Left lobe of liver (tissue), 2 donors: ENCODE measurements at places on chromosomes 12 and 14.

GRCh38 chr12:88182416-88182815, 40.3 kb downstream of the TMTC3 start:
- no peak for DNase-seq

GRCh38 chr14:71116568-71117122, 209.4 kb downstream of the PCNX1 start:
- DNase-seq = no peak

GRCh38 chr12:131057211-131057721, 103.6 kb downstream of the ADGRD1 start:
- DNase-seq = peak; percentile 30

- no peak for DNase-seq
Measured at GRCh38 chr12:103169-103981, 36.8 kb downstream of the IQSEC3 start.

DNA sequence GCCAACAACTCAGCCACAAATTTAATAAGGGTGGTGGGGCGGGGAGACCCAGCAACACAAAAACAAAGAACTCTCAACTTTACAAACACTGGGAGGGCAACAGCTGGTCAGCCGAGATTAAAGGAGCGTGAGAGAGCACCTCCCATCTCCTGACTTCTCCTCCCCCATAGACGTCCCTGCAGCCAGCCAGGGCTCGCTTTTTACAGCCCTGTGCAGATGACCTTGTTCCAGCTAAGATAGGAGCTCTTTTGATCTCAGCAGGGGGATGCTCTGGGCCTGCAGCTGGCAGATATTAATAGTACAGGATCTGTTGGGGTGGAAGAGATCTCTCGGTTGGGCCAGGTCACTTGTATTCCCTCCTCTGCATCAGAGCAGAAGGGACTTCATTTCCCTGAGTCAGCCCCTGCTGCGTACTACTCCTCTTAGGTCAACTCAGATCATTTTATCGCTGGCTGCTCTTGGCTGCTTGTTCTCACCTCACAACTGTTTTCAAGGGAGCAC, 475.8 kb downstream of the RAD51B start:
- DNase-seq = no peak

DNA sequence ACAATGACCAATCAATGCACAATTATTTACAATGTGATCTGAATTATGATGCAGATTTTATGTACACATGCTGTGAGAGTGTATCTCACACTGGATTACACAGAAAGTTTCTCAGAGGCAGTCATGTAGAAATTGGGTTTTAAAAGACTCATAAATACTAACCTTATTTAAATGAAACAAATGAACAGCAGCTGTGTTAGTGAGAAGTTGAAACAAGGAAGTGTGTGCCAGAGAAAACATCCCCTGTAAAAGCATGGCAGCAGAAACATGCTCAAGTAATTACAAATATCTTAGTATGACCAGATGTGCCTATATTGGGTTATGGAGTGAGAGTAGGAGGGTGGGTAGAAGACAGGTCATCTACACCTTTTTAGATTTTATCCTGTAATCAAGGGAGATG, 723.7 kb downstream of the C12orf50 start:
- DNase-seq = no peak

DNA sequence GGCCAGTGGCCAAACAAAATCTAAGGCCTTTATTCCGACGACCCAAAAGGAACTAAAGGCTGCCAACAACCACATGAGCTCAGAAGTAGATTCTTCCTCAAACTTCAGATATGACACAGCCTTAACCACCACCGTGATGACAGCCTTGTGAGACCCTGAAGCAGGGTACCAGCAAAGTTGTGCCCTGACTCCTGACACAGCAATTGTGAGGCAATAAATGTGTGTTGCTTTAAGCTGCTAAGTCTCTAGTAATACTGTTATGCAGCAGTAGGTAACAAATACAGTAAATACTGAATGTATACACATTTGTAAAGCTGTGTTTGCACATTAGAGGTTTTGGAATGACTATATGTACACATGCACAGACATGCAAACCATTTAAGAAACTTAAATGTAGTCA, 10.7 kb upstream of the SLC6A13 start:
- no peak for DNase-seq

GRCh38 chr14:101234244-101234937, 326.9 kb upstream of the DIO3 start:
- DNase-seq = peak; percentile 38

GRCh38 chr12:5520037-5520436, 88.1 kb downstream of the NTF3 start:
- DNase-seq = no peak

- DNase-seq = peak; percentile 62
Measured at GRCh38 chr12:51886021-51886710, 1.7 kb upstream of the ANKRD33 start.

GRCh38 chr12:122005252-122005776, 16.4 kb upstream of the BCL7A start:
- no peak for DNase-seq

GRCh38 chr14:72550513-72550912, 343.4 kb downstream of the DPF3 start:
- no peak for DNase-seq

GRCh38 chr12:107369679-107370078, 276.3 kb upstream of the CRY1 start:
- DNase-seq = no peak

- no peak for DNase-seq
Measured at GRCh38 chr14:39015964-39016577, 87.0 kb downstream of the SEC23A start.

DNA sequence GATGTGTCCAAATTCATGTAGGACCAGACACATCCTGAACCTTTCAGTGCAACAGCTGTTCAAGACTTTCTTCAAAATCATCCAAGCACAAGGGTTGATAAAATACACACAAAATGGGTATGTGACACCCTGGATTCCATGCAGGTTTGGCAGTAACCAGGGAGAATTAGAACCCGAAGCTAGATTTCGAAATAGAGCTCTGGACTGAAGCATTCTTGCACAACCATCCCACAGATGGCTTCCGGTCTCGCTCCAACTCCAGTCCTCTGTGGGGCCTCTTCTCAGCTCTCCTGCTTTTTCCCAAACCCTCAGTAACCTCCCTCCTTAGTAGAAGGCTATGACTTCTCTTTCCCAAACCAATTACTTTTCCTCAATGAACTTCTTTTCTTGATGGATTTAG, 171.3 kb downstream of the TTC7B start:
- no peak for DNase-seq

- no peak for DNase-seq
Measured at GRCh38 chr12:38151991-38152700, 164.4 kb upstream of the ALG10B start.

- DNase-seq = no peak
Measured at GRCh38 chr14:76599559-76600287, 161.5 kb upstream of the VASH1 start.

GRCh38 chr14:106875503-106875902, 1349.1 kb downstream of the TMEM121 start:
- no peak for DNase-seq

- no peak for DNase-seq
Measured at GRCh38 chr12:111224186-111225066, 144.5 kb downstream of the PHETA1 start.

DNA sequence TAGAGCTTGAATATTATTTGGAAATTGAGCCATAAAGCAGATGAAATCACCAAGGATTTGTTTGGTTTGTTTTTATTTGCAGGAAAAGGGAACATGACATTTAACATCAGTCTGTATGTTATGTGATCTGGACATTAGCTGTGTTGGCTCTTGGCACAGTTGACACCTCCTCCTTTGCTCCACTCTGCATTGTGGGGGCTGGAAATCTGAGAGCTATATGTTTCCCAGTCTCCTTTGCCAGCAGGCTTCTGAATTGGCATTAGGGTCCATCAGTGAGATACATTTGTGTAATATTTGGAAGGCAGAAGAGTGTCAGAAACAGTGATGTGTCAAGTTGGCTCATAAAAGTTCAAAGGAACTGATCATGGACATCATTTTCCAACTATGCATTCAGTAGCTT, 322.1 kb upstream of the ATP2B1 start:
- no peak for DNase-seq

GRCh38 chr14:32449648-32450047, 120.5 kb downstream of the AKAP6 start:
- no peak for DNase-seq

- peak; percentile 49 for DNase-seq
Measured at GRCh38 chr14:73743431-73743931, 29.3 kb upstream of the PNMA1 start.

- no peak for DNase-seq
Measured at GRCh38 chr14:105056303-105056831, 8.9 kb downstream of the GPR132 start.

DNA sequence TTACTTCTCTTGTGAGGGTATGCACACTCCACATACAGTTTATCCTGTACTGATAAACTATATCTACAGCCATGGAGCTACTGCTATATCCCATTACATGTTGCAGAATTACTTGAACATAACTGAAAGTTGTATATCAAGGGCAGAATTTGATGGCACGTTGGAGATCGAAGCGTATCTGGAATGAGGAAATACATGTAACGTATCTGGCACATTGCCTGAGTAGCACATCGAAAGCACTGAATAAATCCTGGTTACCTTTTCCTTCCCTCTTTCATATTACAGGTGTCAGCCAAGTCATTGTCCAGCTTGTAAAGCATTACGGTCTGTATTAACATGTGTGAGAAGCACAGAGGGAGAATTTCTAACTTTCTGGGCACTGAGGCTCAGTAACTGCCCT, 42.1 kb upstream of the LIN7A start:
- DNase-seq = no peak

- no peak for DNase-seq
Measured at GRCh38 chr12:53806721-53807120, 54.9 kb upstream of the CISTR start.

DNA sequence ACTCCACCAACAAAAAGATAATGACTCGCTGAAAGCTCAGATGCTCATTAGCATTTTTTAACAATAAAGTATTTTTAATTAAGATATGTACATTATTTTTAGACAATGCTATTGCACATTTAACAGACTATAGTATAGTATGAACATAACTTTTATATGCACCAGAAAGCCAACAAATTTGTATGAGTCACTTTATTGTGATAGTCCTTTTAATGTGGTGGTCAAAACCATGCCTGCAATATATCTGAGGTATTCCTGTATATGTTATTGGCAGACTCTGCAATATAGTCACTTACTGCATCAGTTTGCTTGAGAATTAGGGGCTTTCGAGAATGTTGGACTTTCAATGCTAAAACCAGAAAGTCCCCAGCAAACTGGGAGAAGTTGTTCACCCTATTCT, 51.7 kb upstream of the CCDC196 start:
- no peak for DNase-seq

GRCh38 chr14:60327447-60328331, 78.7 kb downstream of the PPM1A start:
- no peak for DNase-seq

DNA sequence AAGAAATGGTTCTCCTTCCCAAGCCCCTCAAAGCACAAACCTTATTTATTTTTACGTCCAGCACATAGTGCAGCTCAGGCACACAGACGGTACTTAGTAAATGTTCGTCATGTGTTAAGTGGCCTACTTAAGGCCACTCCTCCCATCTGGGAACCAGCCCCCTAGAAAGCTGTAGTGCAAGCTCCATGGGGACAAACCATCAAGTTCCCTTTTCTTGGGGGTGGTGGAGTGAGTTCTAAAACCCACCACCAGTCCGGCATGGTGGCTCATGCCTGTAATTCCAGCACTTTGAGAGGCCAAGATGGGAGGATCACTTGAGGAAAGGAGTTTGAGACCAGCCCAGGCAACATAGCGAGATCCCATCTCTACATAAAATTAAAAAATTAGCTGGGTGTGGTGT, 49.4 kb downstream of the PITPNM2 start:
- DNase-seq = no peak

- DNase-seq = no peak
Measured at GRCh38 chr12:46432325-46432724, 59.8 kb upstream of the SLC38A2 start.

- DNase-seq = no peak
Measured at GRCh38 chr12:13368431-13368830, 171.9 kb downstream of the EMP1 start.

DNA sequence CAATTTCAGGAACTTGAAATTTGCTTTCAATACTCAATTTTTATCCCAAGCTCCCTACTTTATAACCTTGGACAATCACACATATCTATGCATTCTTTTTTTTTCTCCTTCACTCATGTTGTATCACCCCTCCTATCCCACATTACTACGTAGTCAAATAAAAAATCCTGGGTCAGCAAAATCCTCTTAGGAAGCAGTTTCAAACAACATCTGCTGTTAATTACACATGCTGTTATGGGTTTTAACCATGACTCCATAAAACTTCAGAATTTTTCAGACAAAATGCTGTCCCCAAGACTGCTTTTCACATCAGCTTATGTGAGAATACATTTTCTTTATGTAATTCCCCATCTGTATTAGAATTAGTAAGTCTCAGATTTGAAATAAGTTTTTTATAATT, 61.7 kb downstream of the LRFN5 start:
- DNase-seq = no peak

- no peak for DNase-seq
Measured at GRCh38 chr12:94817695-94818075, 167.3 kb upstream of the TMCC3 start.

DNA sequence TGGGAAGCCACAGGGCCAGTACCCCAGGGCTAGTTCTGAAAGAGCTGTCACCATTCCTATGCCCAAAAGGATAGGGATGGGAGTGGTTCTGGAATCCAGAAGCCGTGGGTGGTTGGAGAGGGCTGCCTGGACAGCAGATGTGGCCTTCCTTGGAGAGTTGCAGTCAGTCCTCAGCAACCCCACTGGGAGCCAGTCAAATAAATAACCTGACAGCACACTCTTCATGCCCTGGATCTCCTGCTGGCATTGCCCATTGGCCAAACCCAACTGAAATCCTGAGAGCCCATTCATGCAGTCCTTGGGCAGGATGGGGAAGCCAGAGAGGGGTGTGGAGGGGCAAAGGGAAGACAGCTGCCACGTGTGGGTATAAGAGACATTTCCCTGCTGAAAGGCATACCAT, 128.2 kb downstream of the PTPN11 start:
- DNase-seq = no peak

- DNase-seq = no peak
Measured at GRCh38 chr14:57687416-57687815, 178.5 kb downstream of the SLC35F4 start.

- no peak for DNase-seq
Measured at GRCh38 chr12:128455851-128456250, 188.9 kb downstream of the TMEM132C start.

DNA sequence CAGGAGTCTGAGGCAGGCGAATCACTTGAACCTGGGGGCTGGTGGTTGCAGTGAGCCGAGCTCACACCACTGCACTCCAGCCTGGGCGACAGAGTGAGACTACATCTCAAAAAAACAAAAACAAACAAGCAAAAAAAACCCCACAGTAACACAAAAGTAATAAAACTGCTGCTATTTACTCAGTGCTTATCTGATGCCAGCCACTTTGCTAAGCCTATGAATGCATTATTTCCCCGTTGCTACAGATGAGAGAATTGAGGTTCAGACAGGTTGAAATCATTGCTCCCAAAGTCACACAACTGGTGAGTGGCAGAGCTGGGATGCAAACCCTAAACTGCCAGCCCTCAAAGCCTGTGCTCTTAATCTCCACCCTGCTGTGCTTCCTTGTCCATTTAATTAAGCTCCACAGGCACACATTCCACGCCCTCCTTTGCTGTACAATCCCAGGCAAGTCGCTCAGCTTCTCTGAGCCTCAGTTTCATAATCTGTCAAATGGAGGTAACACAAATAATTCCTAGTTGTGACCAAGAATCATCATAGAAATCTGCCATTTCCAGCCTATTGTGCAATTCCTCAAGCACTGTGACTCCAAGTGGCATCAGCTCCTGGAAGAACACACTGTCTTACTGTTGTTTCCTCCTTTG, 5.7 kb upstream of the OAS3 start:
- no peak for DNase-seq

- no peak for DNase-seq
Measured at GRCh38 chr12:73731658-73732057, 806.0 kb upstream of the ATXN7L3B start.
